Osteocyte (in vitro differentiated cells): ENCODE measurements at places on chromosomes 2 and 18.
A peak's percentile ranks its signal among the peaks of the same experiment; 100 is the strongest.

GRCh38 chr2:2706306-2706705, 375.2 kb upstream of the MYT1L start:
- no peak for DNase-seq

DNA sequence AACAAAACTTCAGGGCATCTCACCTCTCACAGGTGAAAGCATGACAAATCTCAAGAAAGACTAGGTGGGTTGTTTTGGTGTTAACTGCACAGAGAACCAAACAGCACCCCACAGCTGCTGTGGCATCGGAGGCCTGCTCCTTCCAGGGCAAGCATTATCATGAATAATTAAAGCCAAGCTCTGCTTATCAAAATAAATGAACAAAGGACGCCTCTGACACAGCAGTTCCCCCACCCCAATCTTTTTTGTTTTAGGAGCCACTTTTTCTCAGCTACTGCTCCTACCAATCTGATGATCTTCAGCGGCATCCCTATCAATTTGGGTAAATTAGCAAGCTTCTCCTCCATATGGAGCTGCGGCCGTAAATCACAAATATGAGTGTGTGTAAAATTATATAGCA, 58.6 kb downstream of the KLF7 start:
- DNase-seq, result no peak

- no peak for DNase-seq
These were observed 91.0 kb downstream of the PLB1 start for GRCh38 chr2:28586867-28587266.

GRCh38 chr2:206062724-206063123, 23.2 kb downstream of the INO80D start:
- no peak for DNase-seq

DNA sequence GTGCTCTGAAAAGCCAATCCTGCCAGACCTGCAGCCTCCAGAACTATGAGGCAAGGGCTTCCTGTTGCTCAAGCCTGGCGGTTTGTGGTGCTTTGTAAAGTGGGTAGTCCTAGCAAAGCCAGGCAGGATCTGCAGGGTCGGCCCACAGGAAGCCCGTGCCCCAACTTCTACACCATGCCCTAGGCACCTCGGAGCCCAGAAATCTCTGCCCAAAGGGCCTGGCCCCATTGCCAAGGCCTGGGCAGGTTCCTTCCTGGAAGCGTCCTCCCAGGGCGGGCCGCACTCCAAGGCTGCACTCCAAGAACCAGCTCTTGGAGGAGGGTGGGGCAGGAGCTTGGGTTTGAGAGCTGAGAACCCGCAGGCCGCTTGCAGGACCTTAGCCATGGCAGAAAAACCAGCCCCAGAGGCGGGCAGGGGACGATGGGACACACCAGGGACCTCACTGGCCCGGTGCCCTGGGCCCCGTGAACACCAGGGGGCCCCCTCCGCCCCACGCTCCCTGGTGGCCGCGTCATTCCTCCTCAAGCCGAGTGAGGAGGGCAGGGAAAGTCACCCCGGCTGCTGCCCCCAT, 37.2 kb upstream of the ID2 start:
- no peak for DNase-seq

DNA sequence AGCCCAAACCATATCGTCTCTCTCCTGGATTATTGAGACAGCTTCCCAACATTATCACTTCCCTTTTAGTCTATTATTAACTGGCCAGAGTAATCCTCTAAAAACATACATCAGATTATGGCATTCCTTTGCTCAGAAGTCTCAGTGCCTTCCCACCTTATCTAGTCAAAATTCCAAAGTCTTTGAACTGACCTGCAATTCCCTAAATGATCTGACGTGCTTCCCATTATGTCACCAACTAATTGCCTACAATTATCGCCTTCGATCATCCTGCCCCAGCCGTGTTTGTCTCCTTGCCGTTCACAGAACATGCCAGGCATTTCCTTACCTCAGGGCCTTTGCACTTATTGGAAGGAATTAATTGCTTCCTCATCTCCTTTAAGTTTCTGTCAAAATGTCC, 332.4 kb downstream of the IRS1 start:
- no peak for DNase-seq

DNA sequence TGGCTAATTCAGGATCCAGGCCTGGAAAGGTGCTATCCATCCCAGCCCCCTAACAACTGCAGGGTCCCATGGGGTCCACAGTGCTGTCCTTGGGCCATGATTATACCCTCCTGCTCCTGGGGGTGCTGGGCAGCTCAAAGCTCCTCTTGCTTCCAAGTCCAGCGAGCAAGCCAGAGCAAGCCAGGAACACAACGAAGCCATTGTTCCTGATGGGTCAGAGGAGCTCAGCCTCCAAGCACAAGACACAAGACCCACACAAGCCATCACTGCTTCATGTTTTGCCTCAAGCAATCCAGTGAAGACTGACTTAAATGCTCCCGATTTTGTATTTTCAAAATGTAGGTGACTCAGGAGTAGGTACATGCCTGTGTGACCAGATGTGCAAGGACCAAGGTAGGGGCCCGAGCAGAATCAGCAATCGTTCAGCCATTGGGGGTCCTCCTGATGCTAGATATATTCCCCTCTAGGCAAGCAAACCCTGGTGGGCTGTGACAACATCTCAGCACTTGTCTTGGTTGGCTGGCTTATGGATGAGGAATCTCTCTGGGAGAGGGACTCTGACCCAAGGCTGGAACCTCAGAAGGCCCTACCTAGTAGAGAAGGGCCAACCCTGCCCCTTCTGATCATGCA, 90.8 kb downstream of the EPAS1 start:
- DNase-seq, result peak; percentile 76

- DNase-seq, result no peak
These were observed 744.3 kb downstream of the RNF144A start for GRCh38 chr2:7661502-7661901.

DNA sequence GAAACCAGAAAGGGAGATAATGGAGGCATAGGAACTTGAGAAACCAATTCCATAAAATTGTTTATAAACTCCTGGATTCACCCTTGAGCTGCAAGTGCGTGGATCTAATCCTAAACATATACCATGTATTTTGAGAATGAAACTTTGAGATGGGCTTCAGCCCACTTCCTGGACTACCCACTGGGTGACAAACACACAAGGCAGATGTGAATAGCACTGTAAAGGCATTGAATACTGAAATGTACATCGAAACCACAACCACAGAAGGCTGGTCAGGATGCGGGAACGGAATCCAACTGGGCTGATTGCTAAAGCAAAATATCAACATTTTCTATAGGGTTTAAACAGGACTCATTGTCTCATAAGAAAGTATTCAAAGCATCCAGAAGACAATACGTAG, 228.5 kb upstream of the ZEB2 start:
- no peak for DNase-seq

DNA sequence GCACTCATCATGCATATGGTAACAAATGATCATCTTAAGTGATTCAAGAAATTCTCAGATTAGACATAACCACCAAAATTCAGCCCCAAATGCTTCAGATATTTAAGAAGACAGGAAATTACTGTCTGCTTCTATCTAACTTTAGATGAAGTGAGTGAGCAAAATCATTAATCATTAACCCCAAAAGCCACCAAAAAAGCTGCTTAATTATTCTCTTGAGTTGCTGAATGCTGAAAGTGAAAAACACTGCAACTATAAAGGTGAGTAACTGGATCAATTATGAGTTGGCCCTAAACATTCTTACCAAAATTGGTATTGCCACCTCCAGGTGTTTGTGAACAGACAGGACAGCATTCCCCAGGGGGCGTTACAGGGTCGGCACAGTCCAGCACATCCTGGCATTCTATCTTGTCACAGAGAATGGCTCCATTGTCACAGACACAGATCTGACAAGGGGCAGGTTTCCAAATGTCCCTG, 69.6 kb downstream of the COL5A2 start:
- DNase-seq, result no peak

DNA sequence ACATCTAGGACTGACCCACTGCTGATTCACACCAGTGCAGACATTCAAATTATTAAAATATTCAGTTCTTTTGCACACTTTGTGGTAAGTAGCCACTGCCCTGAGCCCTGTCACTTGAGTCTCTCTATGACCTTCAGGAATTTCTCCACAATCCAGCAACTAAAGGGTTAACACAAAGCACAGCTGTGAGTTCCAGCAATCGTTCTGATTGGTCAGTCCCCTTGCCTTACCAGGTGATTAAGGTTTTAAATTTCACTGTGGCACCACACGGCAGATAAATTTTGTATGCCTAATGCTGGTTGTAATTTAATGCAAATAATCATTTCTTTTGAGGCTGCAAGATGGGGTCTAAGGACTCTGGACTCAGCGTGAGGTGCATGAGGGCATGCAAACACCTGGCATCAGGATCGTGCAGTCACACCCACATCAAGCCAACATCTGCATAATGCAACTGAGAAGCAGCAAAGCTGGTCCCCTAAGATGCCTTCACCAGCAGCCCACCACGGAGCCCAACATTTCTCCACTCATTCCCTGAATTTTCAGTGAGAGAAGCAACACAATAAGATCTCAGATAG, 36.6 kb downstream of the SLC14A1 start:
- DNase-seq, result no peak
